ENCODE measurements at places on chromosomes 1 and 21.

GRCh38 chr1:158121604-158122254, 59.0 kb upstream of the CD1D start:
- DNase-seq, result no peak

DNA sequence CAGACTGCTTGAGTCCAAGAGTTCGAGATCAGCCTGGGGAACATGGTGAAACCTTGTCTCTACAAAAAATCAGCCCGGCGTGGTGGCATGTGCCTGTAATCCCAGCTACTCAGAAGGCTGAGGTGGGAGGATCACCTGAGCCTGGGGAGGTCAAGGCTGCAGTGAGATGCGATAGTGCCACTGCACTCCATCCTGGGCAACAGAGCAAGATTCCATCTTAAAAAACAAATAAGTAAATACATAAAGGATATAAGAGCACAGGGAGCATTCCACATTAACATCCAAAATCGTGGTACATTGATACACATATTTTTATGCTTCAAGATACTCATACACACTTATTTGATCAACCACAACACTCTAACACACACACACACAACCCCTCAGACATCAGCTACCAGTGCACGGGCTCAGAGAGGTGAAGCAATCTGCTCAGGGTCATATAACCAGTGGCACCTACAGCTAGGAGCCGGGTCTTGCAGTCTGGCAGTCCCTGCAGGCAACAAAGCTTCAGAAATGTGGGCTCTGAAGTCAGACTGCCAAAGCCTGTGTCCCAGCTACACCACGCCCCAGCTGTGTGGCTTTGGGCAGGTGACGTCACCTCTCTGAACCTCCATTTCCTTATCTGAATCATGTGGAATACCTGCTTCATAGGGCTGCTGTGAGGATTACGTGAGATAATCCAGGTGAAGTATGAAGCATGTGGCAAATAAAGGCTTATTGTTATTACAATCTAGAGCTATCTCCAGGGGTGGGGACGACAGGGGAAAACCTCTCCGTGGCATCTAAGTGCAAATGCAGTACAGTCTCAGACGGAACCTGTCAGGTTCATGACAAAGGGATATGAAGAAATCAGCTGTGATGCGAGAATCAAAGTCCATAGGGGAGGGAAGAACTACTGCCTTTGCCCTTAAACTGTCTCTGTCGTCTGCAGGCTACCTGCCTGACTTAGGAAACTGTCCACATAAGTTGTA, 4.8 kb upstream of the CRYBG2 start:
- DNase-seq, result no peak

DNA sequence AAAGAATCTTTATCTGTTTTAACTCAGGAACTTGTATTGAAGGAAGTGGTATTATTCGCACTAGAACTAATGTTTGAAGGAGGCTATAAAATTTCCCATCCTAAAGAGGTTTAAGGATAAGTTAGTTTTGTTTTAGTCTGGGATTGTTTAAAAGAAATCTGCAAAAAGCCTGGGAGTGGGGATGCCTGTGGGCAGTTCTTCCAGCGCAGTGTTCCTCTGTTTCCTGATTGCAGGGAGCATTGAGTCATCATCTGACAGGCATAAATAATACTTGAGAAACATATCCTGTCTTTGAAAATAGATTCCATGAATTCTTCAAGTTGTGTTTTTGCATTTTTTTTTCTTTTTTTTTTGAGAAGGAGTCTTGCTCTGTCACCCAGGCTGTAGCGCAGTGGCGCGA, 350.8 kb upstream of the PTBP2 start:
- DNase-seq, result no peak

GRCh38 chr1:232045139-232045994, 418.8 kb downstream of the DISC1 start:
- DNase-seq, result no peak

DNA sequence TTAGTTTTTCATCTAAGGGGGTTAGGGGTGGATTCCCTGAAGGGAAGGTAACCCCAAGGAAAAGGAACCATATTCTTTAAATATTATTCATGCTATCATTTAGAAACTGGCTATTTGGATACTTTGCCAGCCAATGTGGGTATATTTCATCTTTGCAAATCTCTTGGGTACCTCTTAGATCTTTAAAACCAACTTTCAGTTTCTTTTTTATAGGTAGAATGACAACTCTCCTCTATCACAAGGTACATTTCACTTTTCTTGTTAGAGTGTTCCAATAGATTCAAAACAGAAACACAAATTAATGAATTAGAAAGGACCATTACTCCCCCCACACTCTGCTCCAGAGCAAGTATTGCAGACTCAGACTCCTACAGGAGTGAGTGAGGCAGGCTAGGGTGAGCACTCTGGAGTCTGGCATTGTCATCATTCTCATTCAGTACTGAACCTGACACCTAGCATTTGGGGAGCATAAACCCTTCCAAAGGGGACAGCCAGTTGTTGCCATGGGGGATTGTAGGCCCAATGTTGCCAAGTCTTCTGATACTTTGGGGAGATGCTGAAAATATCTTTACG, 43.0 kb downstream of the MACO1 start:
- no peak for DNase-seq

GRCh38 chr1:108556066-108556465, 3.8 kb upstream of the EEIG2 start:
- DNase-seq, result no peak
